Neural progenitor cell (in vitro differentiated cells): ENCODE measurements at places on chromosomes 11 and 22.

DNA sequence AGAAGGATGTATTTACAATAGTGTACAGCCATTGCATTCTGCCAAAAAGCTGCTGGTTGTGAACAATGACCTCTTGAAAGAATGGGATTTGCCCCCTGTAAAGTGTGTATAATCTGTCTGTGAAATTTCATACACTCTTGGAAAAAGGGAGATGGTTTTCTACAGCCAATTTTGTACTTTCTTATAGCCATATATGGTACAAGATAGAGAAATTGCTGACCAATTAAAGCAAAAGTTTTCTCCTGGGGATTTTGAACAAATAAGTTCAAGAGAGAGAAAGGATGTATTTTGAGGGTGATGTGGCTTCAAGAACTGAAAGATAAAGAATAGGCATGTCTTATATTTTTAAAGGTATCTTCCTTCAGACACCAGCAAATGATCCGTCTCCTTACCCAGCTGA lies 211.0 kb downstream of the NAV2 start:
- DNase-seq, result no peak

GRCh38 chr11:71119656-71120269 lies 132.6 kb downstream of the SHANK2 start:
- no peak for DNase-seq

- no peak for DNase-seq
Measured at GRCh38 chr11:112812729-112813128, 148.5 kb upstream of the NCAM1 start.

DNA sequence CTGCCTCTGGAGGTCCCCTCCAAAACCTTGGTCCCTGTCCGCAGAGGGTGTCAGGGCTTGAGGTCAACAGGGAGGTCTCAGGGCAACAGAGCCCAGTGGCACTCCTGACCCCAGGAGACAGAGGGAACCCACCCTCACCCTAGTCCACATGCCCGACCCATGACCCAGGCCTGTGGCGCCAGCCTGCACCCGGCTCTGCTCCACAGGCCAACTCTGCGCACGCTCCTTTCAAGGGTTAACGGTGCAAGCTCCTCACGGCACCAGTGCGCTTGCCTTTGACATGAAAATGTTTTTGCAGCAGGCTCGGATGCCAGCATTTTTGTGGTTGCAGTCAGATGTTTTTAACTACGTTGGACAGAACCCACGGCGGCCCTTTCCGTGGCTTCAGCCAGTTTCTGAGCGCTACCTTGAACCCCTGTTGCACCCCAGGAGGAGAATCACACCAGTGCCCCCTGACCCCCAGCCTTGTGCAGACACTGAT lies 68.6 kb downstream of the CDKN1C start:
- no peak for DNase-seq

DNA sequence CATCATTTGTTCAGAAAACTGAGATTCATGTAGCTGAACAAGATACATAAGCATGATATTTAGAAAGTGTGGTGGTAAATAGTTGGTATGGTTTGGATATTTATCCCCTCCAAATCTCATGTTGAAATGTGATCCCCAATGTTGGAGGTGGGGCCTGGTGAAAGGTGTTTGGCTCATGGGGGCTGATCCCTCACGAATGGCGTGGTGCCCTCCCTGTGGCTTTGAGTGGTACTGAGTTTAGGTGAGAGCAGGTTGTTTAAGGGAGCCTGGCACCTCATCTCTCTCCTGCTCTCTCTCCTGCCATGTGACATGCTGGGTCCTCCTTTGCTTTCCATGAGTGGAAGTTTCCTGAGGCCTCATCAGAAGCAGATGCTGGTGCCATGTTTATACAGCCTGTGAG lies 48.1 kb downstream of the NXPE1 start:
- DNase-seq, result no peak

DNA sequence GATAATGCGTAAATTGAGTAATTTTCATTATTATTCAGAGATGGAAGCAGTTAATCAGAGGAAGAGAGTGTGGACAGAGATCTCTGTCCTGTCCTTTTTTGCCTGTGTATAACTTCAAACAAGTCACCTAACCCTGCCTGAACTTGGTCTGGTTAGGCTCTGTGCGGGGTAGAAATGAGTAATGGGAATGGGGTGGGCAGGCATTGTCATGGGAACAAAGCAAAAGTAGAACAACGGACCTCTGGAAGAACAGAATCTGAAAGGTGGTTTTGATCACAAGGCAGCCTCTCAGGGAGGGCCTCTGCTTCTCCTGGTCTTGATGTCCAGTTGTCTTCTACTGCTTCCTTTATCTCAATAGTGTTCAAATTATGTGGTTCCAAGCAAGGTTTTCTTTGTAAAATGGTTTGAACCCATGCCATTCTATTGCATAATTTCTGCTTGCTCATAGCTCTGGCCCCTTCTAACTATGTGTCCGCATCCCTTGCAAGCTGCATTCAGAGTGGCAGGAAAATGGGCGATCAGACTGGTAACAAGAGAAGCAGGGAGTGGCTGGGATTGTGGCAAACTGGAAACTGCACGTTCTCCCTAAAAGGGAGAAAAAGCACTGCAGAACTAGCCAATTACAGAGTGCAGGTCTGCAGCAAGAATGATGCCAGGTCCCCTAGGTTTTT lies 76.1 kb downstream of the PRR5L start:
- no peak for DNase-seq

- peak; percentile 83 for DNase-seq
Measured at GRCh38 chr11:18791207-18791968, at the start of gene PTPN5. PTPN5 (minus strand) TSS chr11:18791798; CDS start chr11:18771958, 19,840 bp downstream.

DNA sequence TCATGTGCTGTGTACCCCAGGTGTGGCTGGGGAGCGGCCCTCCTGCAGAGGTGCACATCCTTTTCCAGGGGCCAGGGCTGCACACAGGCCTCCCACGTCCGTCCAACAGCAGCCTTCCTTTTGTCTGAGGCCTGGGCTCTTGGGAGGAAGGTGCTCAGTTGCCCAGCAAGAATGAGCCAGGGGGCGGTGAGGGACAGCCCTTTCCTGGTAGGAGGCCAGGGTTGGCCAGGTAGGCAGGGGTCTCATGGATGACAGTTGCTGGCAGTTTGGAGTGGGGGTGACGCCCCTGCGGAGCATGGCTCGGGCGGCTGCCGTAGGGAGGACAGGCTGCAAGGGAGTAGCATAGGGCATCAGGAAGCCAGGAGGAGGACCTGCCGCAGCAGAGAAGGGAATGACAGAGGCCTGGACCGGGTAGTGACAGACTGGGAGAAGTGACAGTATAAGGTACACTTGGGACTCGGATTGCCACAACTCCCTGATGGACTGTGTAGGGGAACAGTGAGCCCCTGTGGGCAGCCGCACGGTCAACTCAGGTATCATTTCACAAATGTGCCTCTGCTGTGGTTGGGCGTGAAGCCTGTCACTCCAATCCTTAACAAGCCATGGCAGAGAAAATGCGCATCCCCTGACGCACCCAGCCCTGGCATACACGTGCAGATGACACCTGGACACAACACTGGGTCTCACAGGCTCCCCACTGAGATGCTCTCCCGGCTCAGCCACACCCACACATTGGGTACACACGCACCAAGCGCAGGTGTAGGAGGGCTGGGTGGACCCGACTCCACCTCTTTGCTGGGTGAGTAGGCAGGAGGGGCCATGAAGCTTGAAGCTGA lies 79.7 kb downstream of the DGCR2 start:
- no peak for DNase-seq

- no peak for DNase-seq
Measured at GRCh38 chr11:45290586-45290985, 4.4 kb upstream of the SYT13 start.

GRCh38 chr11:98194611-98195010 lies 826.1 kb upstream of the CNTN5 start:
- no peak for DNase-seq

DNA sequence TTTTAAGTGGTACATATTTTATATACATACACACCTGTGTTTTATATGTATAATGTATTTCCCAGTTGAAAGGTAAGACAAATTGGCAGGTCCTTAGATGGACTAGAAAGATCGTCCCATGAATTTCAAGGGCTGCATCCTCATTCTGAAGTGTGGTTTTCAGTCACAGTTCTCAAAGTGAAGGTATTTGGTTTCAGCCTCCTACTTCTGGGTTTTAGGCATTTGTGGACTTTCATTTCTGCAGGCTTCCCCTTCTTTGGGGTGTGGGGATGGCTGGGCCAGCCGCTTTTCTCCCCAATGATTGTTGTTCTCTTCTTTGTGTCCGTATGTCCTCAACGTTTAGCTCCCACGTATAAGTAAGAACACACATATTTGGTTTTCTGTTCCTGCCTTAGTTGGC lies 10.0 kb downstream of the DCPS start:
- DNase-seq, result no peak
